ENCODE measurements at places on chromosomes 12 and 14.

GRCh38 chr12:34051486-34051885, 29.2 kb downstream of the ALG10 start:
- no peak for DNase-seq

GRCh38 chr12:110599334-110599733, 14.6 kb upstream of the TCTN1 start:
- DNase-seq = no peak

DNA sequence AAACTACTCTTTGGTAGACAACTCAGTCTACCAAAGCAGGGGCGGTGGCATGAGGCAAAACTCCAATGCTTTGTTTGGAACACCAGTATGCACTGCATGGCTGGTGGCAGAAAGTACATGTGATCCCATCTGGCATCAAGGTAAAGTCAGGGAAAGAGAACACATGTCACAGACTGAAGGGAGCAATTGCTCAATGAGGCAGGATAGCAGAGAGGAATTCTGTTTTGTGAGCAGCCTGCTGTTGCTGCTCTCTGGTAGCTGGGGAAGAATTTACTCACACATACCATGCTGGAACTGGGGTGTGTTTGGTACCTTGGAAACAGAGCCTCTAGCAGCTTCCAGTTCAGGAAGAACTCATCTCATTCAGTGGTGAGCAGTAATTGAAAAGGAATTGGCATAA, 84.8 kb downstream of the HELB start:
- no peak for DNase-seq

GRCh38 chr14:91299121-91300115, 54.9 kb upstream of the GPR68 start:
- DNase-seq = no peak

- no peak for DNase-seq
Observed at GRCh38 chr12:50603817-50604639, 99.2 kb downstream of the DIP2B start.

- no peak for DNase-seq
Observed at GRCh38 chr14:100804558-100805309, 21.2 kb upstream of the MEG3 start.

DNA sequence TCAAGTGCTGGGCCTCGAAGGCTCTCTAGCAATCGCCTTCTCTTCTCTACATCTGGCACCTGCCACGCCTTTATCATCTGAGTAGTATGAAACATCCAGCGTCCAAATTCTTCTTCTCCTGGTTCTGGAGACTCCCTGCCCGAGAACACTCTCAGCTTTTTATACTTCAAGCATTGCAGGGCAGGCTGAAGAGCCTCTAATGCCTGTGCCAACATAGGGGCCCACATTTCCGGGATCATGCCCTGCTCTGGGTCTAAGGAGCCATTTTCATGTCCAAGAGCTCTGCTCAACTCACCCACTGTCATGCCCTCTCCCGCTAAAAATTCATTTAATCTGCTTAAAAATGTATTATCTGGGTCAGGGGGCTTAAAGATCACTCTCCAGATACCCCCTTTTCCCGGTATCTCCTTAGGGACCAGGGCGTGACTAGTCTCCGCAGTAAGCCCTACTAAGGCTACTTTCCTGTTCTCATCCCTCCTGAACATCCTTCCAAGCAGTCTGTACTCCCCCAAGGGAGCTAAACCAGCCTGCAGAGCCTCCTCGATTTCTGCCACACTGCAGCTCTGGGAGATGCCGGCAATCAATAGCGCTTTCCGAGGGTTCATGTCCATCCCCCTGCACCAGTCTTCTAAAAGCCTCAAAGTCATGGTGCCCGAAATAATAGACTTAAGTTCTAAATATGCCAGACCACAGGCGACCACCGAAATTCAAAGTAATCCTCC, 940 bp downstream of the MOAP1 start:
- DNase-seq = no peak

GRCh38 chr14:64266239-64266638, 27.9 kb downstream of the ESR2 start:
- no peak for DNase-seq

GRCh38 chr12:52543985-52544883, 8.7 kb downstream of the KRT71 start:
- DNase-seq = no peak

DNA sequence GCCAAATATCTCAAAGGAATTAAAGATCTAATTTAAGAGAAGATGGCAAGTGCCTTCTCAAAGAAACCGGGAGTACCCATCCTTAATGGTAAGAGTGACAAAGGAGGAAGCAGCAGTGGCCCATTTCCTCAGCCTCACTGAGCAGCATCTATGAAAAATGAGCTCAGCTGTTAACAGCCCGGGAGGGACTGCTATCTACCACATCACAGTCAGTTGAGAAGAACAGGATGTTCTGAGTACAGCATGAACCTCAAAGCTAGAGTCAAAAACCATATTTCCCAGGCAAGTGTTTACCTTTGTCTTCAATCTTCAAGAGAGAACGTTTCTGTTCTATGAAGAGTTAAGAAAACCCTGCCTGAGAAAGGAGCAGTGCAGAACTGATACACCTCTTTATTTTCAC, 115.0 kb downstream of the BTG1 start:
- no peak for DNase-seq

GRCh38 chr12:19550626-19551025, 111.3 kb downstream of the AEBP2 start:
- DNase-seq = no peak

DNA sequence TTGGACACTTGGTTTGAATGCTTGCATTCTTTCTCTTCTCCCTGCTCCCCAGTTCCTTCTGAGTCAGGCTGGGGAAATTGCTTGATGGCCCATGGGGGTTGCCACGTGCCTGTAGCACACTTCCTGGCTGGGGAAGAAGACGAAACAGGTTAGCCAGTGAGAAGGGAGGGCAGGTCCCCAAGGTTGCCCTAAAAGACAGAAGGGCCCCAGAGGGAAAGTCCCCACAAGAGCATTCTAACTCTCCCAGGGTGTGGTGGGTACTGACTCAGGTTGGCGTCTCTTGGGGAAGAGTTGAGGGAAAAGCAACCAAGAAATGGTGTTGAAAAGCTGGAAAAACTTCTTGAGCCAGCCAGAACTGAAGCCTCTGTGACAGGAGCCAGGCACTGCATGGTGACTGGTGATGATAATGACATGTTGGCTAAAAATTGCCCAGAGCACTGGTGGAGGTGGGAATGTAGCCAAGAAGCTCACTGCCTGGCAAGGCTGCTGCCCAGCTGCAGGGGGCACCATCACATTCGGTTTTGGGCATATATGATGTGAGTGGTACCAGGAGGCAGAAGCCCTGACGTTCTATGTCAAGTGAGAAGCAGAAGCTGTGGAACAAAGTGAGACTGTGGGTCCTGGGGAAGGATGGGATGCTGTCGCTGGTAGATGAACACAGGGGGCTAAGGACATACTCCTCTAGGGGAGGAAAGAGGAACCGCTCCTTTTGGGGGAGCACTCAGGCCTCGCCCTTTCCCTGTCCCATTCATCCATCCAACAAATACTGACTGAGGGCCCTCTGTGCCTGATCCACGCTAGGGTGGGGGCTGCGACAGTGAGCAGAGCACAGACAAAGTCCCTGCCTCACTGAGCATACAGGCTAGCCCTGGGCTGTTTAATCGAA, 8.1 kb upstream of the RABGGTA start:
- no peak for DNase-seq

- no peak for DNase-seq
Observed at GRCh38 chr12:96136161-96136560, 58.0 kb upstream of the ELK3 start.

DNA sequence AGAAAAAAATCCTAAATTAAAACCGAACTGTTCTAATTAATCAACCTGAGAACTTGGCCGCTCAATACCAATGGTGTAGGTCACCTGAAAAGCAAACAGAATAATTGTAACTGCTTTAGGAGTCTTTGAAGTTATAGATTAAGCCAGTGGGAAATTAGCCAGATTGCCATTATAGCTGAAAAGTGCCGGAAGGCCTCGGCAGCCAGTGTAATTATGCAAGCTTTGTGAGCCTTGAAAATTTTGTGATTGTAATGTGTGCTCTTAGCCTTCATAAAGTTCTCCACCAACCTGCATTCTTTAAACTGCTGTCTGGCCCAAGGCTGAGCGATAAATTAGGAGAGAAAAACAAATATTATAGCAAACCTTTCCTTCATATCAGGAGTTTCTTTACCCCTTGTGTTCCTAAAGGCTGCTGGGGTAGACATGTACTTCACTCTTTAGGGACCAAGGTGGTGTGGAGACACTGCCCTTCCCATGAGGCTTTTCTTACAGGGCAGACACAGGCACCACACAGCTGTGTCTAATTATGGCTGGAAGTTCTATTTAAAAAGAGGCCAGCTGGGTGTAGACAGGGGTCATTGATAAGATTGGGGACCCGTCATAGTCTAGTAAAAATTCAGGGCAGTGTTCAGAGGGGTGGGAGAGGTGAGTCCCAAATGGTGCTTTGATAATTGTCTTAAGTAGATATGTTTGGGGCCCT, 991.2 kb downstream of the FLRT2 start:
- DNase-seq = no peak

DNA sequence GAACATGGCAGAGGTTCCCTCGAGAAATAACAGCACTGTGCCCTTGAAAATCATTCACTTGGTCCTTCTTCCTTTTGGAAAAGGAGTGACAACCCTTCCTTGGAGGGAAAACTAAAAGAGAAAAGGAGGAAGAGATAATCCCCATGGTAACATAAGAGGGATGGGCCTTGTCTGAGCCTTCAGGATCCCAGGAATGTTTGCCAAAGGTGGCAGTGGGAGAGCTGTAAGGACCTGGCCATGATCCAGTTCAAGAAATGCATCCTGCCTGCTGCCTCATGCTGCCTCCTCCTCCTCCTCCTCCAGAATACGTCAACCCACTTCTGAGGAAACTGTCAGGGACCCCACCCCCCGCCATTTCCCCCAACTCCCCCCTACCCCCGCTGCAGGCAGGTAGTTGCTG, 118.8 kb downstream of the KCNK10 start:
- no peak for DNase-seq

GRCh38 chr12:52614381-52615207, 3.8 kb downstream of the KRT73 start:
- DNase-seq = peak; percentile 39

- DNase-seq = no peak
Observed at GRCh38 chr12:117829108-117829507, 139.7 kb downstream of the KSR2 start.

GRCh38 chr14:56273155-56273554, 154.9 kb downstream of the PELI2 start:
- no peak for DNase-seq

- DNase-seq = no peak
Observed at GRCh38 chr14:21385188-21385904, 1.5 kb upstream of the SUPT16H start.

DNA sequence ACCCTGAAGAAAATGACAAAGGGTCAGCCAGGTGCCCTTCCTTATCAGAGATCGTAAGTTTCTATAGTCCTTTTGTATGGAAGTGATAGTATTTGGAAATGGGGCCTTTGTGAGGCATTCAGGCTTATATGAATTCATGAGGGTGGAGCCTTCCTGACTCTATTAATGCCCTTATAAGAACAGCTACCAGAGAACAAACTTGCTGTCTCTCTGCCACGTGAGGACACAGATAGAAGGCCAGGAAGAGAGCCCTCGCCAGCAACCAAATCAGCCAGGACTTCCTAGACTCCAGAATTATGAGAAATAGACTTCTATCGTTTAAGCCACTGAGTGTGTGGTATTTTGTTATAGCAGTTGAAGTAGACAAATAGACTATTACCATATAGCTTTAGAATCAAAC, 36.7 kb downstream of the TRMT5 start:
- DNase-seq = no peak

GRCh38 chr14:72545411-72546311, 348.2 kb downstream of the DPF3 start:
- DNase-seq = no peak

GRCh38 chr12:48351022-48351708, 446 bp upstream of the ZNF641 start:
- no peak for DNase-seq

GRCh38 chr12:94749455-94749854, 99.1 kb upstream of the TMCC3 start:
- DNase-seq = no peak

GRCh38 chr12:12194206-12194605, 72.6 kb downstream of the LRP6 start:
- DNase-seq = no peak

- DNase-seq = peak; percentile 70
Observed at GRCh38 chr14:77014004-77014604, 14.4 kb downstream of the IRF2BPL start.

GRCh38 chr12:121059031-121059898, 20.2 kb upstream of the OASL start:
- DNase-seq = no peak

GRCh38 chr12:123914726-123915333, 57.8 kb downstream of the CCDC92 start:
- DNase-seq = no peak
